ENCODE measurements at places on chromosomes 4 and X.

- DNase-seq = no peak
Measured at GRCh38 chrX:44042116-44042515, 68.9 kb upstream of the NDP start.

DNA sequence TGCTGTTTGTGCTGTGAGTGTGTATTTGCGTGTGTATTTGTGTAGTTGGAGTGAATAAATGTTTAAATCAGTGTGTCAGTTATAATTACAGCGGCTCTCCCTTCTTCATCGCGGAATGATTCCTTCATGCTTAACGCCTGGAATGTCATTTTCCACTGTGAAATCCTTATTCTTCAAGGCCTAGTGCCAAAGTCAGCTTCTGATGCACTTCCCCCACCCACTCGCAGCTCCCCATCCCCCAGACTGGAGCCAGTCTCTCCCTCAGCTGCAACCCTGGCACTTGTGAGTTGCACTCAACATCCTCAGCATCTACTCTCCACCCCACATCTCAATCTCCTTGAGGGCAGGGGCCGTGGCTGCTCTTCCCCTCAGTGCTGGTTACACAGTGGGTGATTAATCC lies 583.0 kb downstream of the BCOR start:
- DNase-seq = no peak

- no peak for DNase-seq
Measured at GRCh38 chrX:10922159-10922558, 189.0 kb upstream of the HCCS start.

DNA sequence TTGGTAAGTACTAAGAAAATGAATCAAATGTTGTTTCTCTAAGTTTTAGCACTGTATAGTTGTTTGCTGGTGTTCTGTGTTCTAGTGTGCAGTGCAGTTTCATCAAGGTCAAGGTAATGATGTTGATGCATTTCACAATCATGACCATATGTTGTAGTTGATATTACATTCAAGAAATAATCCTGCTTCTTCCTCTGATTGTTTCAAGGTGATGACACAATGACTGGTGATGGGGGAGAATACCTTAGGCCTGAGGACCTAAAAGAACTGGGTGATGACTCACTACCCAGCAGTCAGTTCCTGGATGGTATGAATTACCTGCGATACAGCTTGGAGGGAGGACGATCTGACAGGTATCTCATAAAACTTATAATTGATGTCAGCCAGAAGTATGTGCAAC lies 261.6 kb downstream of the ANK2 start:
- DNase-seq = no peak

GRCh38 chr4:13243152-13243551 lies 241.0 kb downstream of the RAB28 start:
- DNase-seq = no peak

DNA sequence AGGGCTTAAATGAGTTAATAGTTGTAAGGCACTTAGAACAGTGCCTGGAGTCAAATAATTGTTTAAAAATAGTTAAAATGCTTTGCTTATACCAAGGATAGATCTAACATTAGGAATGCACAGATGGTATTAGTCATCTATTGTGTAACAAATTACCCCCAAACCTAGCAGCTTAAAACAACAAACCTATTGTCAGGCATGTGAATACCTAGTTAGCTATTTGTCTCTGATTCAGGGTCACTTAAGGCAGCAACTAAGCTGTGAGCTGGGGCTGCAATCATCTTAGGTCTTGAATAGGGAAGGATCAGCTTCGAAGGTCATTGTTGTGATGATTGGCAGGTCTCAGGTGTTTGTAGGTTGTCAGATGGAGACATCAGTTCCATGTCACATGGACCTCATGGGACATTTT lies 42.4 kb upstream of the AGA start:
- DNase-seq = no peak

Measured in NCI-H526 treated with DMSO at 0.1 percent for 48 hours (cell line).